NCI-H2227 treated with DMSO at 0.1 percent for 48 hours (cell line): ENCODE measurements at places on chromosomes 7 and 10.

DNA sequence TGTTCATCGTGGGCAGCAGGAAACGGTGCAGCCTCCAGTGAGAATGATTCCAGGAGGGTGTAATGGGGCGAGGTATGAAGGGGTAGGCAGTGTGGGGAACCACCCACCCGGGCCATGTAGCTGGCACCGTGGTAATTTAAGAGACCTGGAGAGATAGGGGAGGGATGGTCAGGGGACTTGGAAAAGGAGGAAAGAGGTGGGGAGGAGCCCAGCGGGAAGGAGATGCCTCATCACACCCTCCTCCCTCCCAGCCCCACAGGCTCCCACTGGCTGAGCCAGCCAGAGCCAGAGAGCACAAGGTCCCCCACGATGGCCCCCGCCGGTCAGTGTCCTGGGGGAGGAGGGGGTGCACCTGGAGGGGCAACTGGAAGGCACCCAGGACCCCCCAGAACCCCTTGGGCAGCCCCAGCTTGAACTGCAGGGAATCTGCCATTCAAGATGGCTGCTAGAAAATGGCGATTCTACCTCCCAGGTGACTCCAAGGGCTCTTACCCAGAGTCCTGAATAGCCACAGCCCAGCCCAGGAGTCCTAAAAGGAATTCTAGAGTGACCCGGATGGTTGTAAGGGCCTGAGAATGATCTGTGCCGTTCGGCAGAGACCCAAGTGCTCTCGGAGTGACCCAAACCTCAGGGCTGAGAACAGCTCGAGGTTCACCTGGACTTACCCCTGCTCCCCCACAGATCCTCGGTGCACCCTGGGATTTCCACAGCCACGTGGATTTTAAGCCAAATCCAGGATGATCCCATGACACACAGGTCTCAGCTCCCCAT lies 28.8 kb downstream of the CALML3 start:
- no peak for DNase-seq

GRCh38 chr7:13104128-13104527 lies 416.7 kb downstream of the ARL4A start:
- DNase-seq: no peak

DNA sequence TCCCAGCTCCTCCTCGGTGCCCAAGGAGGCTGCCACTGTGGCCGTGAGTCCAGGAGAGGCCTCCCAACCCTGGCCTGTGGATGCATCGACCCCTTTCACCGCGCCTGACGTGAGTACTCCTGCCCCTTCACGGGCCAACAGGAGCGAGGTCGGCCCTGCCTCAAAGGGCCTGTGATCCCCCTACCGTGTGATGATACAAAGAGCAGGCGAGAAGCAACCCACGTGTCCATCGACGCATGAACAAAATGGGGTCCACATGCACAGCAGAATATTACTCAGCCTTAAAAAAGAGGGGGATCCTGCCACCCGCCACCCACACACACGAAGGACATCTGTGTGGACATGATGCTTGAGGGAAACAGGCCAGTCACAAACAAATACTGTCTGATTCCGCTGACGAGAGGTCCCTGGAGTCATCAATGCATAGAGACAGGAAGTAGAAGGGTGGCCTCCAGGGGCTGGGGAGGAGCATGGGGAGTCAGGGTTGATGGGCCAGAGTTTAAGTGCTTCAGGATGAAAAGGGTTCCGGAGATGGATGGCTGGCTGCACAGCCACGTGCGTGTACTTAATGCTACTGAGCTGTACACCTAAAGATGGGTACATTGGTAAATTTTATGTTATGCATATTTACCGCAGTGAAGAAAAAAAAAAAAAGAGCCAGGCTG lies 151.9 kb downstream of the PRKAG2 start:
- no peak for DNase-seq

DNA sequence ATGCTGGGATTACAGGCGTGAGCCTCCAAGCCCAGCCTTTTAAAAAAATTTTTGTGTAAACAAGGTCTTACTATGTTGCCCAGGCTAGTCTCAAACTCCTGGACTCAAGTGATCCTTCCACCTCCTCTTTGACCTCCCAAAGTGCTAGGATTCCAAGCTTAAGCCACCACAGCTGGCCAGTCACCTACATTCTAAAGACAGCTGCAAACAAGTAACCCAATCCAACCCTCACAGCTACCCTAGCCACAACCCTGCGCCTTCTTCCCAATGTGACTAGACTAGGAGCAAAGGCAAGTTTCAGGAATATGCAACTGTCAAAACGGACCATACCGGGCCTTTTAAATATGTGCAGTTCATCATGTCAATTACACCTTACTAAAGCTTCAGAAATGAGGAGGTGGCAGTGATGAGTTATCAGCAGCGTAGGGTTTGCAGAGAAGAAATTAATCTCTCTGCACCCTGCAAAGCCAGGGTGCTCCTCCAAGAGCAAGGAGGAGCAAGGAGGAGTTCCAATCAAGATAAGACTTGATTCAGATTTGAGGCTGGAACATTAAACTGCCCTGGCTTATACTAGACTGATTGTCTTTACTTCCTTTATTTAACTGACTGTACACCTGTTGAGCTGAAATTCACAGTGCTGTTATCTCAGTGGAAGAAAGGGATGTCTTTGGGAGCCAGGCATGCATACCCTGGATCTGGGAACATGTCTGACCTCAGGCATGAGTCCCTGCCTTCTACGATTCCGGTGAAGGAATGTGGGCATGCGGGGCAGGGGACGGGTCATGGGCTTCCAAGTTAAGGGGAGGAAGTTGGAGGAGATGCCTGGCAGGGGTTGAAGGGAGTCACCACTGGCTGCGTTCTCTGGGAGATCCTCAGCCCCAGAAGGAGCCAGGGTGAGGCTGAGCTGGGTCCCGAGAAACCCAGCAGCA lies 15.5 kb upstream of the TMEM120A start:
- DNase-seq: no peak

- no peak for DNase-seq
Measured at GRCh38 chr10:80502621-80503583, 34.8 kb upstream of the SH2D4B start.

- DNase-seq: no peak
Measured at GRCh38 chr7:158401295-158401694, 186.3 kb downstream of the PTPRN2 start.

DNA sequence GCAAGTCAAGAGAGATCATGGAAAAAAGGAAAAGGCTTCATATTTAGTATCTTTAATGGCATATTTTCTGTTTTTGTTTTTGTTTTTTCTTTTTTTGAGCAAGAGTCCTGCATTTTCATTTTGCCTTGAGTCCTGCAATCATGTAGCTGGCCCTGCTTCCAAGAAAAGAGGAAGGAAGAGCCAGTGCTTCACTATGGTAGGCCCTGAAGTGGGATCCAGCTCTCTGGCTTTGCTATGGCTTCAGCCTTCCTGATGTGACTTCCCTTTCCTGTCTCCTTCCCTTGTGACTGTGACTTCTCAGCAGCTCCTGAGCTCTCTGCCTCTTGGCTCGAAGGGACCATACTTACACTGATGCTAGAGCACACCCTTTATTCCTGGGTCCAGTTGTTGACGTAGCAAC lies 512.3 kb downstream of the INHBA start:
- no peak for DNase-seq

GRCh38 chr7:70285854-70286253 lies 687.6 kb downstream of the AUTS2 start:
- DNase-seq: no peak

DNA sequence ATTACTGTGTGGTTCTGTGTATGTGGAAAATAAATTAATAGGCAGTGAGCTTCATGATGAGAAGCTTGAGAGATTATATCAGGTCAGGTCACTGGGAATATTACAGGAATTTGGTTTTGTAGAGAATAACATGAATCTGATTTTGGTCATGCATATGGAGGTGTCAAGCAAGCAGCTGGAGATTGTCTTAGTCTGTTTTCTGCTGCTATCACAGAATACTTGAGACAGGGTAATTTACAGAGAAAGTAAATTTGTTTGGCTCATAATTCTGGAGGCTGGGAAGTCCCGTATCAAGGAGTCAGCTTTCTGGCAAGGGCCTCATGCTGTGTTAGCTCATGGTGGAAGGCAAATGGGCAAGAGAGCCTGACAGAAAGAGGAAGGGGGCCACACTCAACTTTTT lies 120.7 kb upstream of the FAM3C start:
- DNase-seq: no peak

DNA sequence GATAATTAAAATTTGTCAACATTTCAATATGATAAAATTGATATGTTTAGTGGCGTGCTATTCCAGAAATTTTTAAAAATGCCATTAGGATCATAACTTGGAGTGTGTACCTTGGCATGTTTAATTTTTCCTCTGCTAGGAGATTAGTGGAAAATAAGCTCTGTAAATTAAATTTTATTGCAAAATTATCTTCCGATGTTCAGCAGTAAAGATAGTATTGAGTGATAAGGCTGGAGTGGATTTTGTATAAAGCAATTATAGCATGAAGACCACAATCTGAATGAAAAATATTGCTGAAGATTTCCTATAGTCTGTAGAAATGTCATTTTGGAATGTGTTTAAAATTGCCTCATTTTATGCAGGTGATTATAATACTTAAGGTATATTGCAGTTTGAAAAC lies 110.2 kb downstream of the VTI1A start:
- DNase-seq: no peak

- no peak for DNase-seq
Measured at GRCh38 chr7:141698247-141699015, 3.5 kb downstream of the DENND11 start.

DNA sequence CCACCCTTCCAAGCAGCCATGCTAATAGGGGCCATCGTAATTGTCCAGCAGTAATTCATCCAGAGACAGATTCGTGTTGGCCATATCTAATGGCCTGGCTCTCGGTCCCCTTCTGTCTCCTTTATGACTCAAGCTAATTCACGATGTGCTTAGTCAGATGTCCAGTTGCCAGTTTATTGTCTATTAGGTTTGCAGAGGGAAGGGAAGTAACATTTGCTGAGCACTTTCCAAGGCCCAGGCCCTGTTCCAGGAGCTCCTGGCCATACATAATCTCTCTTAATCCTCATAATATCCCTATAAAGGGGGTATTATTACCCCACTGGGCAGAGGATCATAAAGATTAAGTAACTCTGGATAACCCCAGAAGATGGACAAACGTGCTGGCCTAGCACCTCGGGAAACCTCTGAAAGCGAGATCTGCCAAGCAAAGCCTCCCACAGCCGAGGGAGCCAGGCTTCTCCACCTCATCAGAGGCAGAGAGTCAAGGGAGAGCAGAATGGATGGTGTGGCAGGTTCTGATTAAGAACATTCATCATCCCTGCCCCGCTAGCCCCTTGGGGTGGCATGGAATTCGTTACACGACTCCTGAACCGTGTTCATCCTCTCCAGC lies 153.7 kb downstream of the PLXNA4 start:
- DNase-seq: no peak

- no peak for DNase-seq
Measured at GRCh38 chr7:2062648-2063047, 170.1 kb downstream of the MAD1L1 start.

DNA sequence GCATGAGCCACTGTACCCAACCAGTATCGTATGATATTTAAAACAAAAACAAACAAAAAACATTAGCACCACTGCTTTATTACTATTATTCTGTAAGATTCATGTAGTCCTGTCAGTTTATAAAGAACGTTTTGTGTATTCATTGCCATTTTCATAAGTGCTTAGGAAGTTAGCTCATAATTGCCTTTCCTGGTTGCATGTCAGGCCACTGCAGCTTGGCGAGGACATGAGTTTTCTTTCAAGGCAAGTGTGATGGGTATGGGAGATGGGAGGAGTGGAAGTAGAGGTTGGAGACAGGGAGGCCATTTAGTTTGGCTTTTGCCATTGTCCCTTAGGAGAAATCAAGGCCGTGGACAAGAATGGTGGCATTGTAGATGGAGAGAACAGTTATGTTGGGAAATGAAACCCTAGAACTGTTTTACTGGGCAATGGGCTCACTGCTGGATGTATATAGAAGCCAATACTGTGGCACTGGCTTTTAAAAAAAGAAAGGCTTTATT lies 48.9 kb downstream of the TYW1 start:
- DNase-seq: no peak

GRCh38 chr7:47217086-47217485 lies 364.8 kb downstream of the TNS3 start:
- DNase-seq: no peak

GRCh38 chr7:56092789-56093531 lies at the start of gene PHKG1:
Gene PHKG1, minus strand, starts transcription at chr7:56092952. Its CDS starts 4,011 bp downstream, at chr7:56088941.
- DNase-seq: no peak

DNA sequence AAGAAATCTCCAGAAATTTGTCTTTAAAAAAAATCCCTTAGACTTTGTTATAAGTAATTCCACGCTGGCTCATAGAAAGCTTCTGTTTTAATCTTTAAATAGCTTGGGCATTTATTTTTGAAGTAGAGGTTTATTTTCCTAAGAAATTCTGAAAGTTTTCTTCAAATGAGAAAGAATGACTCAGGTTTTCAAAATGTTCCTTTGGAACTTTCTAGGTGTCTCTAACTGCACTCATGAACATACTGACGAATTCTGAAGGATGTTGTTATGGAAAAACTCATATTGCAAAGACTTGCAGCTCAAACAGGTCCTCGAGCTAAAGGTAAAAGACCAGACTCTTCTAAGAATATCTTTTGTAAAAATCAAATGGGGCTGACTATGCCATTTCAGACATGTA lies 10.7 kb downstream of the DGKI start:
- no peak for DNase-seq
